ENCODE measurements at places on chromosomes 3 and 15.

DNA sequence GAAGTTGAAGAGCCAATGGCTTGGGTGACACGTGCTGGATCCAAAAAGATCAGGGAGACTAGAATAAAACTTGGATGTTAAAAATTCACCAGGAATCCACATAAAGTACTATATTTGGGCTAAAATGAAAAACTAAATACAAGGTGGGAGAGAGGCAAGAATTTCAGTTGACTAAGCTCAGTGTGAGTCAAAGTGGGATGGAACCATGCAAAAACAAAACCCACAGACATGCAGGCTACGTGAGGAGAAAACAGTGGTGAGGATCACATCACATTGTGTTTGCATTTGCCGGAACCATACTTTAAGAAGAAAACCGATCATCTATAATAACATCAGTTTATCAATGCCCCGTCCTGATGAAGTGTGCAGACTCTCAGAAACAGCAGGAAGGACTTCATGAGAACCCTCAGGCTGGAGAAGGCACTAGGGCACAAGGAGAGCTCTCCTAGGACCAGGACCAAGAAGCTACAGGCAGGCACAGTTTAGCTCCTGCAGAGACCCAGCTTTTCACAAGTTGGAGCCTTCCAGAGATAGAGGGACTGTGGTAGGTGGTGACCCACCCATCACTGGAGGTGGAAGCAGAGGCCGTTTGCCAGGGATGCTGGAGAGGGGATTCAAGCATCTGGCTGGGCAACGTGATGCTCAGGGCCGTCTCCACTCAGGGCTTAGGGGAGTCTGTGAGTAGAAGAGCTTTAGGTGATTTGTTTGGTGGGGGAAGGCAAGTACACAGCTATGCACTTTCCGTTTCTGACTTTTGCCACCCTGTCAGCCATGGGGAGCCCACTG, 29.0 kb upstream of the NR2E3 start:
- no peak for DNase-seq

- no peak for DNase-seq
These were observed 33.2 kb downstream of the TPRG1 start for GRCh38 chr3:189204937-189205336.

GRCh38 chr15:85518979-85519761, 138.8 kb downstream of the AKAP13 start:
- DNase-seq, result no peak

DNA sequence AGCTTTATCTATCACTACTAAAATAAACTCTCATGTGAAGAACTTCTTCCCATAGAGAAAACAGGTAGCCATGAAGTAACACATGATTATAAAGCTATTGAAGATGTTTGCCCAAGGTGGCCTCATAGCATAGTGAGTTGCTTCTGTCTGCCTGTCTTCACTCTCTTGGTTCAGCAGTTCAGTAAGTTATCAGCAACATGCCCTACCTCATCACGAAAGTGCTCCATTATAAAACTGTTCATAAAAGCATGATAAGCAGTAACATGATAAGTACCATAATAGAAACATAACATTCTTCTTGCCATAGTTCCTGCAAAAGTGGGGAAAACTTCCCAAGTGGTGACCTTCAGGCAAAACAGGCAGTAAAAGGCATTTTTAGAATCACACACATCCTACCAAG, 45.6 kb downstream of the MRPL3 start:
- DNase-seq, result no peak

DNA sequence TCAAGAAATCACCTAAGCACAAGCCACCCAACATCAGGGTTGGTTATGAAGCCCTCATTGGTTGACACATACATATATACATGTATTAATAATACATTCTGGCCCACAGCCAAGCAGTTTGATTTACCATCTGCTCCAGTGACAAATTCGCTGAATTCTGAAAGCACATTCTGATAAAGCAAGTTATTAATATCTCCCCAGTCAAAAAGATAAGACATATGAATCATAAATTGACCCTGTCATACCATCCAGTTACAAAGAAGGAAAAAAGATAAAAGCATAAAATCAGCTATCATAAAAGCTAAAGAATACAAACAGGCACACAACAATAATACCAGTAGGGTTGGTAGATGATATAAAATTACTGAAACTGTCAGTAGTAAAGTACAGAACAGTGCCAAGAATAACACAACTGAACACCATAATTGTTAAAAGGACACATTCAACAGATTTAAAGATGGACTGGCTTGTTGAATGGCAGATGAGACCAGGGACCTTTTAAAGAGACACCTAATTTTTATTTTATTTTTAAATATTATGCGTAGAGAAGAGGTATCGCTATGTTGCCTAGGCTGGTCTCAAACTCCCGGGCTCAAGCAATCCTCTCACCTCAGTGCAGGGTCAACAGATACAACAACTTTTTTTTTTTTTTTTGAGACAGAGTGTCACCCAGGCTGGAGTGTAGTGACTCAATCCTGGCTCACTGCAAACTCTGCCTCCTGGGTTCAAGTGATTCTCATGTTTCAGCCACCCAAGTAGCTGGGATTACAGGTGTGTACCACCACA, 7.7 kb downstream of the SNX4 start:
- no peak for DNase-seq

- no peak for DNase-seq
These were observed 34.9 kb downstream of the MAGEF1 start for GRCh38 chr3:184676927-184677326.

- DNase-seq, result no peak
These were observed 272.1 kb downstream of the FAM43A start for GRCh38 chr3:194957743-194958240.

DNA sequence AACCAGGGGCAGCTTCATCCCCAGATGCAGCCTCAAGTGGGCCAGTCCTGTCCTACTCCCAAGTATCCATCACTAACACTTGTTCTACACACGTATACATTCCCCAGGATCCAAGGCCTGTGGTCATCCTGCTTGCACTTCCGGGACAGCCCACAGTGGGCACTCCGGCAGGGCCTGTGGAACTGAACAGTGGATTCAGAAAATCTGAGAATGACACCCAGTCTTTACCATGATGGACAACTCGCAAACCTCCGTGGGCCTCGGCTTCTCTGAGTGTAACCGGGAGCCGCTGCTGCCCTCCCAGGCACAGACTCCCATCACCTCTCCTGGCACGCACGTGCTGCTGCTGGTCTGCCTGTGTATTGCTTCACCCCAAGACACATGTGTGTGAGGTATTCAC, 59.6 kb downstream of the ATP10A start:
- no peak for DNase-seq

- DNase-seq, result no peak
These were observed 23.2 kb downstream of the CHRNA3 start for GRCh38 chr15:78597583-78597982.

DNA sequence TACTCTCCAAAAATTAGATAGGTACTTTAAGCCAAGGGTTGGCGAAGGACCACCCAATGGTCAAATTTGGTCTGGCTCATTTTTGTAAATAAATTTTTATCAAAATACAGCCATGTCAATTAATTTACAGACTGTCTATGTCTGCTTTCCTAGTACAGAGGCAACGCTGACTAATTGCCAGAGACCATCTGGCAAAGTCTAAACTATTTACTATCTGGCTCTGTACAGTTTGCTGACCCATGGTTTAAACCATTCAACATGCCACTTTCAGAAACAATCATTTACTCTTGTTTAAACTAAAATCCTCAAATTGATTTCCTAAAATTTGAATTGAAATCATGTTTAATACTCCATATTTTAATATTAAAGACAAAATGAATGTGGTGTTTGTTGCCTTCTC, 25.9 kb downstream of the CBLB start:
- DNase-seq, result no peak

DNA sequence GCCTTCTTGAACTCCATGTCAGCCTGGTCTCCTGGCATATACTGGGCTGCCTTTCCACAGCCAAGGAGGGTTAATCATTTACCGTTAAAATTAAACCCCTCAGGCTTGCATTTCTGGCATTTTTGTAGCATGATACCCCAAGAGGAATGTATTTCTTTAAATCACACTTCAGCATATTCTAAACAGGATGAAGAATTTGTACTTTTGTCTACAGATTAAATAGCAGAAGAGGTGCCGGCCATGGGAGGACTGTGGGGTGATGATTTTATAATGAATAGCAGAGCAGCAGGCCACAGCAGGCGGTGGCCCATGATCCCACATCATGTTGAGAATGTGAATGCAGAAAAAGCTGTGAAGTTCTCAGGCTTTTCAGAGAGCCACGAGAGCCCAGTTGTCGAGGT, 90.2 kb downstream of the ARNT2 start:
- DNase-seq, result no peak

- DNase-seq, result no peak
These were observed 1462.8 kb upstream of the GBE1 start for GRCh38 chr3:83224101-83224868.

- DNase-seq, result no peak
These were observed 50.6 kb upstream of the TBC1D23 start for GRCh38 chr3:100209948-100210771.

DNA sequence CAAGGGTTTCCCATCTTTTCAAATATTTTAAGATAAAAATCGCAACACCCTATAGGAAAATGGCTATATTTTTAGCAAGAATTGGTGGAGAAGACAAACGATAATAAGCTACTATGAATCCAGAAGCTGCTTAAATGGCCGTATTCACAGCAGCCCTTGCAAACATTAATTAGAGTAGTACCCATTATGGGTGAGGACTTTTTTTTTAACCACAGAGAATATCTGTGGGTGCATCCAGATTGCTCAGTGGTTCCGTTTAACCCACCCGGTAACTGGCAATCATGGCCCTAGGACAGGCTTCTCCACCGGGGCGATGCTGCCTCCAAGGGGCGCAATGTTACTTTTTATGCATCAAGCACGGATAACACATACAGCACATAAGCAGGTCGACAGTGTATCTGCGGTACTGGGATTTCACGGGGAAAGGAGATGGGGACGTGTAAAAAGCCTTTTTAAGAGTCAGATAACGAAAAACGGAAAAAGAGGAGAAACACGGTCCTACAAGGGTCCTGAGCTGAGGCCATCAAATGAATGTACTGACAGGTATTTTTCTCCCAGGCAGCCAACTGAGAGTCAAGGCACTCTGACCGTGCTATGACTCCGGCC, 968 bp upstream of the TMEM266 start:
- no peak for DNase-seq

GRCh38 chr3:27596921-27597320, 112.7 kb upstream of the SLC4A7 start:
- no peak for DNase-seq

GRCh38 chr15:96160269-96160668, 170.2 kb upstream of the NR2F2 start:
- no peak for DNase-seq

- DNase-seq, result no peak
These were observed 244.4 kb downstream of the TIGIT start for GRCh38 chr3:114538211-114538610.

GRCh38 chr3:56792193-56792592, 9.6 kb downstream of the ARHGEF3 start:
- DNase-seq, result no peak

DNA sequence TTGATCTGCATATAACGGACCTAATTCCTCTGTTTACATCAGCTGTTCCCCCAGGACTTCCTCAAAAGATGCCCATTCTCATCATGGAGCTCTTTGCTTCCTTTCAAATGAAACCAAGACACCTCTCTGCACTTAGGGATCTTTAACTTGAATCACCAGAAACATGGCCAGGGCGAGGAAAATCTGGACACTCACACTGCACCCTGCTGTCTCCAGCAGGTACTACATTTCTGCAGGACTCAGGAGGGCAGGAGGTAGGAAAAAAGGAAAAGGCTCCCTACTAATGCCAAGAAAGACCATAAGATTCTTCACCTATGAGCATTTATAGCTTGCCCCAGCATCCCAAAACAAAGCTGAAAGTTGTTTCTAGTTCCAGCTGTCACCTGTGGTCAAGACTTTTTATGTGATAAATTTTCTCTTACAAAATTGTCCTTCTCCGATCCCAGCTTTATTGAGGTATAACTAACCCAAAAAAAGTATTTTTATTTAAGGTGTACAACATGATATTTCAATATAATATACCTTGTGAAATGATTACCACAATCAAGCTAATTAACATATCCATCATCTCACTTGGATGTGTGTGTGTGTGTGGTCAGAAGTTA, 87.3 kb upstream of the C15orf61 start:
- DNase-seq, result no peak

- DNase-seq, result no peak
These were observed 70.7 kb downstream of the XXYLT1 start for GRCh38 chr3:195200010-195200822.

GRCh38 chr3:157347577-157348303, 88.9 kb upstream of the PTX3 start:
- DNase-seq, result no peak

DNA sequence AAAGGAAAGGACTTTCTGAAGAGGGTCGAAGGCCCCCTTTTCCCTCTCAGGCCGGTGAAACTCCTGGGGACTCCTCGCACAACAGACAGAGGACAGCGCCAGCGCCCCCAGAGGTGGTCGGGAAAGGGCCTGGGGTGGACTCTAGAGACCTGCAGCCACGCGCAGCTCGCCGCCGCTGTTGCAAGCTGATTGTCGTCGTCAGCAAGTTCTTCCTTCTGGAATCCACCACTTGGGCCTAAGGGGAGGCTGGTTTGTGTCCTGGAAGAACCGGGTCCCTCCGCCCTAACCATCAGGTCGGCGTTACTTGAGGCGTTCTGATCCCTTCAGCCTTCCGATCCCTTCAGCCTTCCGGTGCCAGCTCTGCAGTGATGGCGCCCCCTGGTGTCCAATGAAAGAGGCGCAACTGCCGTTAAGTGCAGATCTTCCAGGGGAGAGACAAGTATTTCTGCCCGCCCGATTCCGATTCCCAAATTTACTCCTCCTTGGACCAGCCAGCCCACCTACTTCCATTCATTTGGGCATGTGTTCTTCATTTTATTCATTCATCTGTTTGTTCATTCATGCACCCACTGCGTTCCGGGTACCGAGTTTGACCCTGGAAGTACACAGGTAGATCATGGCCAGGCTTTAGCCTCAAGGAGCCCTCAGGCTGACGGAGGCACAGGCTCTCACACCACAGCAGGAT, 77.2 kb upstream of the SLC6A11 start:
- DNase-seq, result peak; percentile 70

GRCh38 chr15:58575045-58575786, 143.4 kb downstream of the LIPC start:
- no peak for DNase-seq

- no peak for DNase-seq
These were observed 102.3 kb downstream of the PIK3CB start for GRCh38 chr3:138732456-138732855.

DNA sequence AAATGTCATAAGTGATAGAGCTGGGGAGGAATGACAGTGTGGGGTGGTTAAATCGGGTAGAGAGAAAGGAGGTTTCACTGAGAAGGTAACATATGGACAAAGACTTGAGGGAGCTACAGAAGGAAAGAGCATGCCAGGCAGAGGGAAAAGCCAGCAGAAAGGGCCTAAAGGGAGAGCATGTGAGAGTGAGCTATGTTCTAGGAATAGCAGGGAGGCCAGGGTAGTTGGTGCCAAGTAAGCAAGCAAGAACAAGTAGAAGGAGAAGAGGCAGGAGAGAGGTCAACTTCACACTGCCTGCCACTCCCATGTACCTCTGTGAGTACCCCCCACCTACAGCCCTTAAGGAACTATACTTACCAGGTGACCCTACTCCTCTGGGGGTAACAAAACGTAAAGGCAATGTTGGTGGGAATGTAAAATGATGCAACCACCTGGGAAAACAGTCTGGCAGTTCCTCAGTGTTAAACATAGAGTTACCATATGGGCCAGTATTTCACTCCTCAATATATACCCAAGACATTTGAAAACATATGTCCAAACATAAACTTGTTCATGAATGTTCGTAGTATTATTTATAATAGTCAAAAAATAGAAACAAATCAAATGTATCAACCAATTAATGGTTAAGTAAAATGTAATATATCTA, 67.6 kb downstream of the SFMBT1 start:
- no peak for DNase-seq

Measured in T-helper 9 cell (primary cell).